ENCODE measurements at places on chromosomes 16 and 17.

DNA sequence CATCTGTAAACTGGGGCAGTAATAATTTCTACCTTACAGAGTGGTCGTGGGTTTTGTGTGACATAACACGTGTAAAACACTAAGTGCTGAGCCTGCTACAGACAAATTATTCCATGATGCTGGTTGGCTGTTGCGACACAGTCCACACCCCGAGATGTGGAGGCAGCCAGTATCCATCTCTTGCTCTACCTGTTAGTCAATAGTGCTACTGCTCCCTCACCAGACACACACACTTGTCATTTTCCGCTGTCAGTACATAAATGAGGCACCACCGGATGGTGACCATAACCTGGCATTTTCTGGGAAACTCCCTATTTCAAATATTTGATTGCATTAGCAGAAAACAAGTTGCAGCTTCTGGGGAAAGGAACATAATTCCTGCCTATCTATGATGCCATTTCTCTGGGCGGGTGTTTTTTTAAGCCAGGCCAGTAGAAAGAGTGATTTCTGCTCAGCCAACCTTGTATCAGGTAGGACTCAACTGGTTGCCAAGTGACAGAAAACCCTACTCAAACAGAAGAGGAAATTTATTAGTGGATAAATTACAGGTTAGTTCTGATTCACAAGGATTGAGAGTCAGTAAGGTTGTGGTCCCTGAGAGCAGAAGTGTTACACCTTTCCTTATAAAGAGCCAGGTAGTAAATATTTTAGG, 24.1 kb downstream of the DNAJA2 start:
- DNase-seq: no peak

DNA sequence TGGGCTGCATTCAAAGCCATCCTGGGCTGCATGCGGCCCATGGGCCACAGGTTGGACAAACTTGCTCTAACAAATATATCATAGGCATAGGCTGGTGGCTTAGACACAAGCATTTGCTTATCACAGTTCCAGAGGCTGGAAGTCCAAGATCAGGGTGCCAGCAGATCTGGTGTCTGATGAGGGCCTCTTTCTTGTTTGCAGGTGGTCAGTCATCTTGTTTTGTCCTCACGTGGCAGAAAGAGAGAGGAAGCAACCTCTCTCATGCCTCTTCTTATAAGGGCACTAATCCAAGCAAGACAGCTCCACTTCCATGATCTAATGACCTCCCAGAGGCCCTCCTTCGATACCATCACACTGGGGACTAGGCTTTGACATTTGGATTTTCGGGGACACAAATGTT, 238.7 kb upstream of the TNRC6C start:
- DNase-seq: no peak

DNA sequence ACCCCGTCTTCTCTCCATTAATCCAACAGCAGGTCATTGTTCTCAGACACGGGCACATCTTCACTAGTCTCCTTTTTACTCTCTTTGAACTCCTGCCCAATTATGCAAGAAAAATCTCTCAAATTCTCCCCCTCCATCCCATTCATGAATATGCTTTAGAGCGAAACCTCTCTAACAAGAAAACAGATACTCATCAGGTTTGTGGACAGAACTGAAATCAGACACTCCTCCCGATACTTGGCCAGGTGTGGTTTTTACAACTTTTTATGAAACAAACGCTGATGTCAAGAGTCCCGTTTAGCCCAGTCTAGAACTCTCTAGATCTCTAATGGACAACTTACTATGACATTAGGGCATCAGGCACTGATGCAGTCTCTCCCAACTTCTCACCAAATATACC, 40.9 kb downstream of the PIK3R5 start:
- no peak for DNase-seq

GRCh38 chr16:10181196-10182162, 749 bp downstream of the GRIN2A start:
- DNase-seq: peak; percentile 70

DNA sequence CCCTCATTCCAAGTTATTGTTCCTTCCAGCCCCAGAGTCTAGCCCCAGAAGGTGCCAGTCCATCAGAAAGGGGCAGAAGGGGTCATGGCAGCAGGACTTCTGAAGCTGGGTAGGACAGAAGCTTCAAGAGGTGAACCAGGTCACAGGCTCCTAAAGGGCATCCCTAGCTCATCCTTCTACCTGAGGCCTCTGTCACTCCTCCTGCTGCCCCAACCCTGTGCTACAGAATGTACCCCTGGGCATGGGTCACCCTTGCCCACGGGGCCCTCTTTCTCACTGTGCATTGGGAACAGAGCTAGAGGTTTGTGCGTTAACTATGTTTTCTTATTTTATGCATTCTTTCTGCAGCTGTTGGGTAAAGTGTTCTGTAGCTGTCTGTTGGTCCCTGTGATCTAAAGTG, 46.5 kb downstream of the DNAH17 start:
- DNase-seq: no peak

DNA sequence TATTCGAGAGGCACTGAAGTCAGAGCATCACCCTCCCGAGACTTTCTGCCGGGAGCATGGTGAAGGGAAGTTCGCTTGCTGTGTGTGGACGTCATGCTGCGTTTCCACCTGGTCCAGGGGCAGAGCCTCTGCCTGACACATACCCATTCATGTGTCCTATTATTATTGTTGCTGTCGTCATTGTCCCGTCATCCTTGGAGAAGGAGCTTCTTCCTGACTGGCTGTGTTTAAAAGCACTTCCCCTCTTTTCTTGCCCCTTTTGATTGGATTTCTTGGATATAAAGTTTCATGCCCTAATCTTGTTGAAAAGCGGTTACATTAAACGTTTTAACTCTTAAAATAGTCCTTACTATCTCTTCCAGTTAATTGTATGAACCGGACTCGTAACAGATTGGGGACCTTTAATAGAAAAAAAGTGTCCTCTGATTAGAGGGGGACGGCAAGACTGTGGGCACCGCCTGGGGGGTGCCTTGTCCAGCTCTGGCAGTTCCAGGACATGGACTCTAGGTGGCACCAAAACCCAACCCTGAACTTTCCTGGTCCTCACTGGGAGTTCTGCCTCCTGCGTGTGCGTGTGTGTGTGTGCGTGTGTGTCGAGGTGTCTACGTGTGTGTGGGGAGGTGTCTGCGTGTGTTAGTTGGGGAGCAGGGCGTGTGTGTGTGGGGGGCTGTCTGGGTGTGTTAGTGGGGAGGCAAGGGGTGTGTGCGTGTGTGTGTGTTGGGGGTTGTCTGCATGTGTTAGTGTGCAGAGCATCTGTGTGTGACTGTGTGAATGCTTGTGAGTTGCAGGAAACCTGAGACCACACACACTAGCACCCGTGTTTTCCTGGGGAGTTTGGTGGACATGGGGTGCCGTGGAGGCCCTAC, 133.3 kb upstream of the CIBAR2 start:
- peak; percentile 75 for DNase-seq

DNA sequence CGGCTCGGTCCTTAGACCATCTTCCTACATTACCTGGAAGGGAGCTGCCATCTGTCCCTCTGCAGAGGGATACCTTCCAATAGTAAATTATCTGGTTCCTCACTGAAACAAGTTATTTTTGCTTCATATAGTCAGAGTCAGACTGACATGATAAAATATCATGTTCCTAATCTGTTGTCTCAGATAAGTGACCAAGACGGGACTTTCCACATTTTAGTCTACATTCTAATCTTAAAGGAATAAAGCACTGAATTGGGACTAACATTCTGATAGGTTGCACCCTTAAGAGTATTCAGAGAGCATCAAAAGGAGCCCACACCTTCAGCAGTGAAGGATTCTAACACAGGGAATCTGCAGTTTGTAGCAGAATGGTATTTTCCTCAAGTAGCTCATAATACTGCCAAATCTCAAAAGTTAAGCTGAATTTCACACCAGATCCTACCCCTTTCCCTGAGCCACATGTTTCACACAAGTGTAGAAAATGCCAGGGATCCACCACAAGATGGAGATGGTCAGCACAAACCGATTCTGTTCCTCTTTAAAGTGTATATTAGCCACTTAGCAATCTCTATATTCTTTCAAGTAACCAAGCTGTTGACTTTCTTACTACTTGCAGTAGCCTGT, 13.4 kb downstream of the GINS2 start:
- no peak for DNase-seq

GRCh38 chr16:55559933-55560516, 6.5 kb upstream of the CAPNS2 start:
- DNase-seq: no peak

GRCh38 chr17:1484676-1485422, 7.6 kb downstream of the MYO1C start:
- peak; percentile 58 for DNase-seq

- no peak for DNase-seq
Measured at GRCh38 chr17:33334703-33335102, 41.6 kb upstream of the ASIC2 start.

GRCh38 chr17:45003877-45004276, 35.8 kb upstream of the C1QL1 start:
- DNase-seq: no peak

- no peak for DNase-seq
Measured at GRCh38 chr17:65064452-65065019, 8.0 kb upstream of the GNA13 start.

DNA sequence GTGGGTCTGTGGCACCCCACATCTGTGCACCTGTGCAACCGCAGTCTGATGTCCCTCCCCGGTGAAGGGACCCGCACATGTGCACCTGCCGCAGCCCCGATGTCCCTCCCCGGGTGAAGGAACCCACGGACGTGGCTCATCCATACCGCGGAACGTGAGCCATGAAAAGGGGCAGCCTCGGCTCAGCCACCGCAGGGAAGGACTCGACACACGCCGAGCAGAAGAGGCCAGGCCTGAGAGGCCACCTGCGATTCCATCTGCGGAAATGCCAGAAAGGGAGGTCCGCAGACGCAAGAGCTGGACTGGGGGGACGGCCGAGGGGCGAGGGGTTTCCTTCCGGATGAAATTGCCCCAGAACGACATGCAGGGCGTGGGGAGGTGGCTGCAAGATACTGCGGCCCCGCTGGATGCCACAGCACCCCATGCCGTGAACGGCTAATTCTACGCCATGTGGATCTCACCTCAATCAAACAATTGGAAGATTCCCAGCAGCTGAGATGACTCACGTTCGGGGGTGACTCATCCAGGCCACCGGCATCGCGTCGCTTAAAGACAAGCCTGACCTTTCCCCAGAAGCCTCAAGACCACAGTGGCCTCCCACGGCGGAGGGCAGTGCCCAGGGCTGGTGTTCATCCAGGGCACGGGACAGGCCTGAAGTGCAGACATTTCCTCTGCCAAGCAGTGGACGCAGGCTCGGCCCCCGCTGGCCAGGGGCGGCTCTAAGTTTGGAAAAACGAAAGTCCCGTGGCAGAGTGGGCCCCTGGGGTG, 21.0 kb downstream of the SOX8 start:
- no peak for DNase-seq

GRCh38 chr17:30975042-30975820, 4.4 kb downstream of the RNF135 start:
- no peak for DNase-seq

- no peak for DNase-seq
Measured at GRCh38 chr16:77183137-77183536, 7.9 kb upstream of the MON1B start.

DNA sequence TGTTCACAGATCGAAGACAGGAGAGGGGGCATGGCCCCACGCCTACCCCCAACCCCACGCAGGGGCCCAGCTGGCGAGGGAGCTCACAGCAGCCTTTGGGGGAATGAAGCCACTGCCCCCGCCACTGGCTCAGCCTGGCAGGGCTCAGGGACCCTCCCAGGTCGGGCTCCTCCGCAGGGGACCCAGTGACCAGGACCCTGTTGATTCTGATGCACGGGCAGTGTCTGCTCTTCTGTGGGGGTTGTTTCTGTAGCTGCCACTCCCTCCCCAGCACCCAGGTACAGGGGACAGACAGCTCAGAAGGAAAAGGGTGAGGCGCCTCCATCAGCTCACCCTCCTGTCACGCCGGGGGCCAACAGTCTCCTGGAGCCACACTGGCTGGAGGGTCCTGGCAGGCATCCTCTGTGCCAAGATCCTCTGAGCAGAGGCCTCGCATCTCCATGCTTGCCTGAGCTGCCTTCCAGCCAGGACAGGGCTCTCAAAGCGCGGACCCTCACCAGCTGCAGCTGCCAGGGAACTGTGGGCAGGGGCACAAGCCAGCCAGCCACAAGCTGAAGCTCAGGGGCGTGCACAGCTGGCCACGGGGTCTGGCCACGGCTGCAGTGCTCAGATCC, 49.1 kb downstream of the ZNF778 start:
- DNase-seq: no peak

DNA sequence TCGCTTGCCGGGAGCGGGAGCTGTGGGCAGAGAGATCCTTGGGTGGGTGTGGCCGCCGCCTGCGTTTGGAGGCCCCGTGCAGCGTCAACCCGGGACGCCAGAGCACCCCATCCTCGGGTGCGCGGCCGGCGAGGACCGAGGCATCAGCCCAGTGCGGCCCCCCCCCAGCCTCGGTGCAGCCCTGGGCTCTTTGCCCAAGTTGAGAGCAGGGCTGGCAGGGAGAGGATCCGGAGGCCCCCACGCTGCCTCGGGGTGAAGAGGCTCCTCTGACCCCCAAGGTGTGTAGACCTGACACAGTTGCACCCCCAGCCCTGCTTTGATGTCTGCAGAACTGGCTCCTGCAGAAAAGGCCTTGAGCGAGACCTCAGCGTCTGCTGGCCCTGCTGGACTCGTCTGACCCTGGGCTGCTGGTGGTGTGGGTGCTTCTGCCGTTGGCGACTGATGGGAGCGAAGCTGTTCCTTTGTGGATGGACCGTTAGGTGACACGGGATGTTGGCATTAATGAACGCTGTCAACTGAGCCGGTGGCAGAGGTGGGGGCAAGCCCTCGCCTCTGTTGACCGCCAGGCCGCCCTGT, 8.0 kb downstream of the CACNA1H start:
- no peak for DNase-seq

DNA sequence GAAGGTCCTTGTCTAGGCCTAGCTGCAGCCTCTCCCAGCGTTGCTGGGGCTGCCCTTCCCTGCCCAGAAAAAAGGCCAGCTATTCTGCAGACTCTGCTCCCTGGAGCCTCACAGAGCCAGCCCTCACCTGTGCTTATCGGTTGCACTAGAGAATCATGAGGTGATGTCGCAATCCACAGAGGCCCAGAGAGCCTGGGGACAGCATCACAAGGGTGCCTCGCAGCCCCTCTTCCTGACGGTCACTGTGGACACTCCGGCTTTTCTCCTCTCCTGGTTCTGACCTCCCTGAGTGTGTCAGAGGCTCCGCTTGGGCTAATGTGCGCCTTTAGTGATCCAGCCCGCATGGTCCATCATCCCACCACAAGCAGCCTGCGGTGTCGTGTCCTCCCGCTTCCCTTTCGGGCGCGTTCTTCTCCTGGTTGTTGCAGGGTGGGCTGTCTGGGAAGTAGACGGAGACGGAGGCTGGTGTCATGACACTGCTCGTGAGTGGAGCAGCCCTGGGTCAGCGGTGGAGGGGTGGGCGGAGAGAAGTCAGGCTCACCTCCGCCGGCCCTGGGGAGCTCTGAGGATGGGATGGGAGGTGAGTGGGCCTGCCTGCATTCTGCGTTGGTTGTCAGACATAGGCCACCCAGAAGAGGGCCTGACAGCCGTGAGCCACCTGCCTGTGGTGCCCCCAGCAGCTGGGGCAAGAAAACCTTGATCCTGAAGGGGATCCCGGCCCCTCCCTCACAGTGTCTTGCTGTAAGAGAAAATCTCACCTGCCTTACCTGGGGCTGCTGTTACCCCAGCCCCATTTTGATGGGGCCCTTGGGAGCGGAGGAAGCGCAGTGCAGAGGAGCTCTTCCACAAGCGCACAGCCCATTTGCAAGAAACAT, 165.9 kb upstream of the CHMP6 start:
- DNase-seq: no peak

- no peak for DNase-seq
Measured at GRCh38 chr17:34413443-34414119, 50.5 kb upstream of the CCL1 start.

GRCh38 chr17:73638556-73638955, 5.7 kb downstream of the SDK2 start:
- no peak for DNase-seq
